ENCODE measurements at places on chromosomes 7 and 10. TPM values are rescaled to one million over a fixed set of nuclear protein-coding genes. Genes with fewer than 3 reads are reported as not detected.

DNA sequence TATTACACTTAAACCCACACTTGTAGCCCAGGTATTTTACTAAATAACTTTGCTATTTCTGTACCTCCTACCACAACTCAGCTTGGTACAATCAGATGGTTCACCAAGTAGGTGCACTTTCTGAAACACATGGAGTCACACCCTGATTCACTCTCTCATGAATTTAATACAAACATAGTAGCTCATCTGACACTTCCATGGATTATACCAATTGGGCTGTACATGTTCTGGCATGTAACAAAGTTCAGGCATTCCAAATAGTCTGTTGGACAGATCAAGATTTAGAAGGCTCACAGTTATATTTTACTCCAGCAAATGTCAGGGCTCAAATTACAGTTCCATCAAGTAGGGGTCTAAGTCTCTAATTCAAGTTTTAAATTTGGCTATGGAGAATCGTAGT is 62.2 kb upstream of the RNF148 start:
- DNase-seq, result no peak
- no peaks in the 10 kb centered on the region for H3K27me3 ChIP-seq
- no peaks in the 10 kb centered on the region for H3K4me1 ChIP-seq

Gene SPAM1
- polyA plus RNA-seq, result not detected

Gene GPR141
- polyA plus RNA-seq, result 0.06 TPM

- H3K4me3 ChIP-seq, result no peak overlapping the region
- H3K4me1 ChIP-seq, result no peaks in the 10 kb centered on the region
- H3K36me3 ChIP-seq, result no peaks in the 10 kb centered on the region
Measured at GRCh38 chr10:55476129-55476528, 675.1 kb upstream of the PCDH15 start.

Gene KCND2
- not detected for polyA plus RNA-seq

DNA sequence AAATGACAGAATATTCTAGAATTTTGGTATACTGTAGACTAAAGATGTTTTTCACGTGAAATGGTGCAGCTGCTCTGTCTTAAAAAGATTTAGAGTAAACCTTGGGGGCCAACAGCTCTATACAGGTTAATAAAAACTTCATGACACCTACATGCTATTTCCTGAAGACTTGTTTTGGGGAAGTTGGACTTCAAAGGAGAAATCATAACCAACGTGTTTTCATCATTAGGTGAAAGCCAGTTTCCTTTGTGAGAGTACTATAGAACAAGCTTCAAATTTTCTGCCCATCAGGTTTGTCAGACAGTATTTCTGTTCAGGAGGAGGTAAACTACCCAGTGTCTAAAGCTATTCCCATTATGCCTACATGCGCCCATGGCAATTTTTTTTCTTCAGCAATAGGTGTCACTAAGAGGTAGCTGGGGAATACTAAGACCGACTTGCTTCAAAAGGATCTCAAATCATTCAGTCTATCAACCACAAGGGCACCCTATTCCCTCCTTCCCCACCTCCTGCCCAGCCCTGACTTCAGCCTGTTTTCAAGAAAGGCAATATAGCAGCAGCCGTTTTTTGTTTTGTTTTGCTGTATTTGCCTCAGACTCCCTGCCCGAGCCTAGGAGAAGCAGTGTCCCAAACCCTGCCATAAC is 237.3 kb upstream of the SP8 start:
- no peak for DNase-seq
- no peak overlapping the region for H3K27ac ChIP-seq
- H3K36me3 ChIP-seq, result no peaks in the 10 kb centered on the region
- H3K4me1 ChIP-seq, result no peaks in the 10 kb centered on the region
- H3K27me3 ChIP-seq, result peaks cover 5% of the 10 kb centered on the region

Gene DNAJC1
- 10.5 TPM for polyA plus RNA-seq

- H3K36me3 ChIP-seq, result peaks cover 8% of the 10 kb centered on the region
- no peak overlapping the region for H3K27ac ChIP-seq
- H3K27me3 ChIP-seq, result no peaks in the 10 kb centered on the region
- no peak for DNase-seq
Measured at GRCh38 chr7:43636093-43636492, 53.2 kb downstream of the STK17A start.

Gene MOGAT3
- polyA plus RNA-seq, result not detected

- H3K36me3 ChIP-seq, result no peaks in the 10 kb centered on the region
- no peaks in the 10 kb centered on the region for H3K27me3 ChIP-seq
- H3K27ac ChIP-seq, result no peak overlapping the region
- no peak for DNase-seq
- H3K4me1 ChIP-seq, result no peaks in the 10 kb centered on the region
Measured at GRCh38 chr7:19262826-19263225, 117.6 kb upstream of the FERD3L start.

DNA sequence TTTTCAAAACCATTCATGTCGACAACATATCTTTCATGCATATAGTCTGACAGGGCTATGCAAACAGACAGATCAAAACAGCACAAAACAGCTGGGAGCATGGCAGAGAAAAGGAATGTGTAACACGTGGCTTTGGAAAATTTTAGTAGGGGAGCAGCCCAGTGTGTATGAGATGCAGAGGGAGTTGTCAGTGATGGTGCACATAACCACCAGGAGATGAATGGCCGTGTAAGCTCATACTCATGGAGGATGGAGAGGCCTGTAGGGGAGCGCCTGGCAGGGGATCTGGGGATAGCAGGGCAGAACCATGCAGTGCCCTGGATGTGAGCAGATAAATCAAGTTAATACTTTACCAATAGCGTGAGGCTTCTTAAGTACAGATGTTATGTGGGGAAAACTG is 45.7 kb downstream of the RHOBTB1 start:
- peak overlapping the region; percentile 81 for H3K27ac ChIP-seq
- H3K4me3 ChIP-seq, result no peak overlapping the region
- H3K27me3 ChIP-seq, result no peaks in the 10 kb centered on the region

Measured in heart right ventricle (tissue), 16 donors.